ENCODE measurements at places on chromosomes 5 and 9. TPM values are rescaled to one million over a fixed set of nuclear protein-coding genes. Genes with fewer than 3 reads are reported as not detected.

- no peak for DNase-seq
Observed at GRCh38 chr5:133015466-133015865, 10.9 kb downstream of the ZCCHC10 start.

DNA sequence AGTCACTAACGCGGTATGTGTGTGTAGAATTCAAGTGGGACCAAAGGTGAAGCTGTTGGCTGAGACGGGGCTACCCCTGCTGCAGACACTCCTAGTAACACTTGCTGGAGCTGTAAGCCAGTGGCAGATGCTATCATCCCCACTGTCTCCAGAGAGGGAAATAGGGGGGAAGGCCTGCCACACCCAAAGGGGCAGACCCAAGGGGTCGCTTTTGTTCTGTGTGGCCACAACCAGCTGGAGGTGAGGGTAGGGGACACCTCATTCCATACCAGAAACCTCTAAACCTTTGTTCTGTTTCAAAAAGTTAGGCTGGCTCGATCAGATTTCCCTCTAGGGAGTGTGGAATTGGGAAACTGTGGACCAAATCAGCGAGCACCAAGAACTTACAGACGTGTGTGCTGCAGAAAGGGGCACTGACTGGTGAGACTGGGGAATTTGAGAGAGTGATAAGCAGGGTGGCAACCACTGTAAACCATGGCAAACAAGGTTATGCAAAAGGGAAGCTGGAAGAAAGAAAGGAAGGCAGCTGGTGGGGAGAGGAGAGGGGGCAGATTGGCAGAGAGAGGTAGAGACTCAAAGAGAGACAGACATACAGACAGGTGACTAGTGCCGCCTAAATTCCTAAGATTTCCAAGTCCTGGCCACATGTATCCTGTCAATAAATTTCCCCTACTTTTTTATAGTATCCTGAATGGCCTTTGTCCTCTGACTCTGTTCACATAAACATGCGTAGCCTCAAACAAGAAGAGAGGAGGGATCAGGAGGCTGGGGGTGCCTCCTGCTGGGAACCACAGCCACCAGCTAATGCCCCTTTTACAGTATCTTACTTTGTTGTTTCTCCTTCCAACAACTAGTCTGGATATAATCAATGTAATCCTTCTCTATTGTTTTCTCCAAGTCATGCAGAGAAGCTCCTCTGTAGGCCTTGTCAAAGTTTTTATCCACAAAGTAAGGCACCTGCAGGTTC is 15.6 kb upstream of the SPATA24 start:
- DNase-seq, result no peak

GRCh38 chr9:98178874-98179850 is 13.3 kb downstream of the CORO2A start:
- no peak for DNase-seq

DNA sequence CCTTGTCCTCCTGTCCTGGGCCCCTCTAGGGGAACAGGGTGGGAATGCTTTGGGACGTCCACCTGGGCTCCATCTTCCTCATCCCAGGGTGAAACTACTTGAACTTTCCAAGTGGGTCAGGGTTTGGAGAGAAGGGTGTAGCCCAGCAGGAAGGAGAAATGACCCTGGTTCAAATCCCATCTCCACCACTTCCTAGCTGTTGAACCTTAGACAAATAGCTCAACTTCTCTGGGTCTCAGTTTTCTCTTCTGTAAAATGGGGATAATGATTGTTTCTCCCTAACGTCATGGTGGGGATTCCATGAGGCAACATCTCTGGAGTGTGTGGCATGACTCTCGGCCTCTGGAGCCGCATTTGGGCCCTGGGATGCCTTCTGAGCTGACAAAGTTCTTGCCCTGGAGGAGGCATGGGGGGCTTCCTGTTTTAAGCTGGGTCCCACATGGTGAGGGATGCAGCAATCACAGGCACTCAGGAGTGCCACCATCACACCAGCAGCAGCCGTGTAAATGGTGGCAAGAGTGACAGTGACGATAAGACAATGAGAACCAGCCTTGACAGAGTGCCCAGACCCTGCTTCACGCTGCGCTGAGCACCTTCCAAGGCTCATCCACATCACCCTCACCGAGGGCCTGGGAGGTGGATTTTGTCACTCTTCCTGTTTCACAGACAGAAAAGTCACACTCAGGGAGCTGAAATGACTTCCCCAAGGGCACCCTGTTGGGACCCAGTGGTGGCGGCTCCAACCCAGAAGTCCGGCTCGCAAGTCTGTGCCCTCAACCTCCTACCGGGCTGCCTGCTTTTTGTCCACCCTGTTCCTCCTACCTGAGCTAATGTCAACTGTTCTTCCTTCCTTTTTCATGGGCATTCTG is 69.5 kb upstream of the IER5L start:
- DNase-seq, result no peak

DNA sequence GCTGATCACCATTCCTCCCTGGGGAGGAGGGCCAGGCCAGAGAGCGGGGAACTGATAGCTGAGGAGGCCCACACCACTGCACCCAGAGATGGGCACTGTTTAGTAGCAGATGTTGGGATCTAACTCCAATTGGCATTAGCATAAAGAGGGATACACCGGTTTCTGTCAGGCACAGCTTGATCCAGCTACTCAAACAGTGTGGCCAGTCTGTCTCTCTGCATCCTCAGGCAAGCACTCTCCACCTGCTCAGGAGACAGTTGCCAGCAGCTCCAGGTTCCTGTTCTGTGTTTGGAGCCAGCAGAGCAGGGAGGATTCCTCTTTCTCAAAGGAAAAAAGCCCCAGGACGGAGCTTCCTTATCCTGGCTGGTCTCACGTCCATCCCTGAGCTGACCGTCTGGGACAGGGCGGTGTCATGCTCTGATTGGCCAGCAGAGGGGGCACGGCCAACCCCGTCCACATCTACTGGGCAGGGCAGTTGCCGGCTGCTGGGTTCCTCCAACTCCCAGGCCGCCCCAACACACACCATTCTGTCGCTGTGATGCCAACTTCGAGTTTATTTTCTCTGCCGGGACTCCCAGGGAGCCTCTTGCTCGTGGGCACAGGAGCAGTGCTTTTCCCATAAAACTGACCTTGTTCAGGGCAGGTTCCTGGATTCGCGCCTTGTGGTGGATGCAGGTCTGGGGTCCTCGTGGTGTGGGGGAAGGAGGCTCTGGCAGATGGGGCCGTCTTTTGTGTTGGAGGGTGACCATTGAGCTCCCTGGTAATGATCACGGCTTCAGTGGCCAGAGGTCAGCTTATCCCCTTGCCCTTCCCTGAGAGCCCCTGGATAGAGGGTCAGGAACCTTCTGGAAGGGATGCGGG is 47.9 kb downstream of the COL5A1 start:
- no peak for DNase-seq

DNA sequence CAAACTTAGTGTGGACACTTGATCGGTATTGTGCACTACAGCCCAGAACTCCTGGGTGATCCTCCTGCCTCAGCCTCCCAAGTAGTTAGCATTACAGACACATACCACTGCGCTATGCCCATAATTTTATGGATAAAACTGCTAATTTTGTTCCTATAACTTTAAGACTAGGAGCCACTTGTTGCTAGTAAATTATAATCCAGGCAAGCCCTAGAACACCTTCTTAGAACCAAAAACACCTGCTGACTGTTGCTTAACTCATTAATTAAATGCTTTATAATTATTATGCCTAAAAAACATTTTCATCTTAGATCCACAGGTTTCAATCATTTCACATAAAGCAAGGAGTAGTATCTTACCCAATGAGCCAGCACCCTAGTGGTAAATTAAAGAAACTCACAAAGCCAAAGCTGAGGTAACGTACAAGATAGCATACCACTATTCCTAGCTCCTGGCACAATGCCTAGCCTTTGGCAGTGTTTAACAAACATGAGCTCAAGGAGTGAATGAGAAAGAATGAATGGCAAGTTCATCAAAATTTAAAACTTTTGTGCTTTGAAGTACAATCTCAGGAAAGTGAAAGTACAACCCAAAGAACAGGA is 5.4 kb downstream of the MRPS27 start:
- DNase-seq, result no peak

- no peak for DNase-seq
Observed at GRCh38 chr9:13787234-13787833, 507.8 kb upstream of the MPDZ start.

DNA sequence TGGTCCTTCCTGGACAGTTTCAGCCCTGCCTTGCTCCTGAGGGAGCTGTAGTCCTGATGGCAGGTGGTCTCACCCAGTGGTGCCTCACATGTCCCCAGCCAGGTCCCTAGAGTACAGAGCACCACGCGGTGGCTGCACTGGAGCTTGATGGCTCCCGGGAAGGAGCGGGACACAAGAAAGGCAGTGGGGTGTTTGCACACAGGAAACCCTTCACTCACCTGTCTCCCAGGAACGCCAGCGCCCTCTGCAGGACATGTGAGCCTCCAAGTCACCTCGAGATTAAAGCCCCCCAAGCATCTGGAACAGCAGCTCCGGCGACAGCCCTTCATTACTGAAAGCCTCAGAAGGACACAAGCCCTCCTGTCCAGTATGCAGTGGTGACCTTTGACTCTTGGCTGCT is 19.9 kb upstream of the TMEM250 start:
- no peak for DNase-seq

GRCh38 chr5:15731699-15732098 is 231.7 kb downstream of the FBXL7 start:
- DNase-seq, result no peak

Gene ZNF883
- not detected for total RNA-seq
